Germinal center (tissue), 1 donor: ENCODE measurements at places on chromosomes 4 and X.

GRCh38 chr4:183533698-183534097, 28.8 kb downstream of the ING2 start:
- no peak for DNase-seq

- DNase-seq, result no peak
These were observed 12.7 kb upstream of the GCNA start for GRCh38 chrX:71565474-71566041.

DNA sequence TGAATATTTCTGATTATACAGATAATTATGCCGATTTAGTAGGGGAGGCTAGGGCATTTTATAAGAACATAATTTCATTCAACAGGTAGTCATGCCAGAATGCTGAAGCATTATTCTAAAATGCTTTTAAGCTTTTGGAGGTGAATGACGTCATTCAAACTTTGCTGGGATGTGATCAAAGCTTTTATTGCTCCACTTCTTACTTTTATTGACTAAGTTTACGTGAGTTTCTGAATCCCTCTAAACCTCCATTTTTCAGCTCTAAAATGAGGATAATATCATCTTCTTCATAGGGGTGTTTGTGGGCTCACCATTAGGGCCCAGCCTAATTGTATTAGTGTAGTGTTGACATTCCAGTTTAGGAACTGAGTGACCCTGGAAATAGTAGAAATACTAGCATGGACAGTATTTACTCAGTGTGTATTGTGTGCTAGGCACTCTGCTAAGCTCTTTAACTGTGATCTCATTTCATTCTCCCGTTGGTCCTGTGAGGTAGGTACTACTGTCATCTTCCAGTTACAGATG, 3.0 kb downstream of the WWC2 start:
- no peak for DNase-seq

DNA sequence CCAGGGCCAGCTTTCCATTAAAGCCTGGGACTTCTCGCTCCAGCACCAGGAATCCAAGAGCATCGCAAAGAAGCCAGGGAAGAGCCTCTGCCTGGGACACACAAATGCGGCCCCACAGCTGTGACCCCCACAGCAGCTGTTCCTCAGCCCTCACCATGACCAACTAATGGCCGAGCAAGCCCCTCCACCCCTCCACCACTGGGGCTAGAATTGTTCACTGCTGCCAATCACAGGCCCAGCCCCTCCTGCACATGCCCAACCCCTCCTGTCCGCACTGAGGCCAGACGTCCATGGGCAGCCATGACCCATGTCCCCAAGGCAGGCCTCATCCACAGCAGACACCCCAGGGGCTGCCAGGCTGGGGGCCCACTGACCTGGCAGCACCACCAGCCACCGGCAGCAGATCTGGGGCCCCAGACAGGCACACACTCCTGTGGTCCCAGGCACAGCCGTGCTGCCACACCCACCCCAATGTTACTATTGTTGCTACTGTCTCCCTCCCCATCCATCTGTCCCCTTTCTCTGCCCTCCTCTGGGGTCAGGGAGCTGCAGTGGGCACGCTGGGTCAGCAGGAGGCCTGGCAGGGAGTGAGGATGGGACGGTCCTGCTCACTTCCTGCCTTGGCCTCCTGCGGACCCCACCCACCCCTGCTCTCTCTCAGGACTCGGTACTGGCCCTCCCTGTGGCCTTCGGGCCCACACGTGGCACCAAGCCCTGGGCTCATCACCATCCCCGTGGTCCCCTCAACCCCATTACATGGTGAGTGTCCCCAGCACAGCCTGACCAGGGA, 56.0 kb downstream of the ZFYVE28 start:
- no peak for DNase-seq

DNA sequence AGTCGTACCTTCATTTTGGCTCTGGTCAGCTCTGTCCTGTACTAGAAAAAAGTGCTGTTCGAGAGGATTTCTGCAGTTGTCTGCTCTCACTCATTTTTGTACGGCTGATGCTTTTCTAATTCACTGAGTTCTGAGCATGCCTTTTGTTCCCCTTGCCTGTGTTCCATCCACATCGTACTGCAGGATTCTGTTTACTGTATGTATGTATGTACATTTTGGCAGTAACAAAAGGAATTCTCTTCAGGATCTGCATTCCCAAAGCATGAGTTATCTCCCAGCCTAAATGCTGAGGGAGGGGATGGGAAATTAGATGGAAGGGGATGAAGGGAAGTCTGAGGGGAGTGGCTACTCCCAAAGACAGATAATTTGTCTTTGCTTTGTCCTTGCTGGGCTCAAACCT, 87.6 kb downstream of the GBA3 start:
- no peak for DNase-seq

DNA sequence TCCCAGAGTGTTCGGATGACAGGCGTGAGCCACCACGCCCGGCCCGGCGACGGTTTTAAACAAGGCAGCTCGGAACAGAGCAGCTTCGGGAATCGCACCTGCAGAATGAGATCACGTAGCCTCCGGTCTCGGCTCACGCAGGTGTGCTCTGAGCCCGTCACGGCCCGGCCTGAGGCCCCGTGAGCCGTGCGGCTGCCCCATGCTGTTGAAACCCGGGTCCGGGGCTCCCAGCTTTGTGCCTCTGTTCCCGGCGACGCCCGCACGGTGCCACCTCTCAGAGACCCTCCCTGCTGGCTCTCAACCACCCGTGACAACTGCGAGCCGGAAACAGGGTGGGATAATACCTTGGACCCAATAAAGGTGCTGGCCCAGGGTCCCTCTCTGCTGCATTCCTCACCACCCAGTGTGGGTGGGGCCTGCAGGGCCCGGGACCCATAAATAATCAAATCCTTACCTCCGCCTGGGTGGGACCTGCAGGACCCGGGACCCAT, 13.4 kb upstream of the PLCXD1 start:
- no peak for DNase-seq

DNA sequence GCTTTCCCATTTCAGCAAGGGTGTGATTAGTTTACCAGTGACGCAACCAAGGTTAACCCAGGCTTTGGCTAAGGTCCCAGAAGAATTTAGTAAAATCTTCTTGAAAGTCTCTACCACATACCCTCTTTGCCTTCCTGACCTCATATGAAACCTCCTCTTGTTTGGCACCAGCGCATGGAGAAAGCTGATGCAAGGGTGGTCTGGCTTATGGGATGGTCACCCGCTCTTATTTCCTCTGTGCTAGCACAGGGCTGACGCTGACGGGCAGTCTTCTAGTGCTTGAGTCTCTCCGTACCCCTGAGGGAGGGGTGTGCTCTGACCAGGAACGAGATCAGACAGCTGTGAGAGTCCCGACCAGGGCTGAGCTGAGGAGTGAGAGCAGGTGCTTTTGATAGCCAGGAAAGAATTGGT, 137.6 kb downstream of the TENM3 start:
- DNase-seq, result no peak

DNA sequence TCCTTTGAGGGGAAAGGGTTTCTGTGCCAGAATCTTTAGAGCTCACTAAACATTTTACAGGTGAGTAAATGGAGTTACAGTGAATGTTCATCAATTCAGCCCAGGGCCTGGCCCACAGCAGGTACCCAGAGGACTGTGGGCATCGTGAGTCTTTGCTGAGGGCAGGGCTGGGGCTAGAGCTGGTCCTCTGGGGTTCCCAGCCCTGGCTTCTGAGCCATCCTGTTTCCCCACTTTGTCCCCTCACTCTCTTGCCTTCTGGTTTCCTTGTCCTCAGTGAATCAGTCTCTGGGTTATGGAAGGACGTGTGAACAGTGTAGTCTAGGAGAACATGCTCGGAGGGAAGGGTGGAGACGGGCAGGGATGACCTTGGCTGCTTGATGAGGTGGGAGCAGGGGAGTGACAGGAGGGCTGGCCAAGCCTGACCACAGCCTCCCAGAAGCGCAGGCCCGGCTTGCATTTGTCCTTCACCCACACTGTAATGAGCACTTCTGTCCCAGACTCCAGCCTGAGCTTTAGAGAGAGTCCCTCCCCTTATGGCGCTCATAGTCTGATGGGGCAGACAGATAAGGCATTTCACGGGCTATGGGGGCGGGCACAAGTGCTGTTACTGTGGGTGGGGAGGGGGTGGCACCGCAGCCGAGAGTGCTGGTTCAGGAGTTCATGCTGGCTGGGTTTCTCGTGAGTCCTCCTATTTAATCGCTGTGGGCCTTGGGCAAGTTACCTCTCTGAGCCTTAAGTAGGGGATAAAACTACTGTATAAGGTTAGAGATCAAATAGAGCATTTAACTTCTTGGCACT, 17.3 kb downstream of the TBC1D14 start:
- DNase-seq, result no peak

DNA sequence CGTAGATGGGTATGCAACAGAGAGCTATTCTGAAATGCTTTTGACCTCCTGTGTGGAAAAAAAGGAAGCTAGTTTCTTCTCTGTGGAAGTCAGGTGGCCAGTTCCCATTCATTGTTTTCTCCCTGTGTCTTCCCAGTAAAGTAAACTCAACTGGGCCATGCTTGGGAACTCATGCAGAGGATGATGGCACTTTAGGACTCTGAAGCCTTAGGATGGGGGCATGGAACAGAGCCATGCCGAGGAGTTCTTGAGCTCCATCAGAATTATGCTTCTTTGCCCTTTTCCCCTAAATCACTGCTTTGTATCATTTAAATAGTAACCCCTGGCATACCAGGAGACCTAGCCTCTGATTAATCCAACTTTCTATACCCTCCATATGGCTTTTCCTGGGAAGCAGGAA, 3.2 kb downstream of the TMEM164 start:
- DNase-seq, result no peak

- DNase-seq, result no peak
These were observed 140.2 kb downstream of the DCLK2 start for GRCh38 chr4:150218447-150218846.

DNA sequence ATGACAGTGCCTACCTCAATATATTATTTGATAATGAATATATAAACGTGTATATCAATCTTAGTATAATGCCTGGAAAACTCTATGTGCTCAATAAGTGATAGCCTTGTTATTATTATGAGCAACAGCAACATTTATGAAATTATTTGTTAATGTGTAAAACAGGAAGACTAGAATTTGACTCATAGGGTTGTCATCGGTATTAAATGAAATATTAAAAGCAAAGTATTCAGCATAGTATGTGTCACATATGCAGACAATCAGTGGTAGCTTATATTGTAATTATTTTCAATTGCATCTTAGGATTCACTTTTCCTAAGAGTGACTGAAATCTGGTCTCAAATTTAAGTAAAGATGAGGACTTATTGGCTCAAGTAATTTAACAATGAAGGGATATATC, 24.6 kb downstream of the SPANXD start:
- DNase-seq, result no peak

GRCh38 chr4:180098586-180098985, 2144.6 kb upstream of the TENM3 start:
- no peak for DNase-seq

GRCh38 chr4:16450724-16451123, 224.5 kb upstream of the TAPT1 start:
- DNase-seq, result no peak

- DNase-seq, result no peak
These were observed 17.9 kb downstream of the VSIG4 start for GRCh38 chrX:66021765-66022631.
